Activated T-cell treated with anti-CD3 and anti-CD28 coated beads for 24 hours (primary cell): ENCODE measurements at places on chromosomes 3 and 15.

DNA sequence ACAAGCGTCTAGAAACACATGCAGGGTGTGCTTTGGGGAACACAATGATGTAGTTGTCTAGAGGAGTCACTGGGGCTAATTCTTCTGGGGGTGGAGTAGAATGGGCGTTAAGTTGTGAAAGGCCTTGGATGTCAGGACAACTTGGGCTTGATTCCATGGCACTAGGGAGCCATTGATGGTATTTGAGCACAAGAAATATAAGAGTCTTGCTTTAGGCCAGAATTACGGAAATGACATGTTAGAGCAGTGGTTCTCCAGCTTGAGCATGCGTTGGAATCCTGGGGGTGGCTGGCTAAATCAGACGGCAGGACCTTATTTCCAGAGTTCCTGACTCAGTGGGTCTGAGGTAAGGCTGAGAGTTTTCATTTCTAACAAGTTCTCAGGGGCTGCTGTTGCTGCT lies 29.2 kb upstream of the SMAD6 start:
- DNase-seq, result no peak

- DNase-seq, result no peak
These were observed 40.0 kb upstream of the CMSS1 start for GRCh38 chr3:99777708-99778107.

GRCh38 chr15:44246521-44247268 lies 41.8 kb upstream of the GOLM2 start:
- no peak for DNase-seq

GRCh38 chr3:66442254-66443117 lies 58.3 kb downstream of the LRIG1 start:
- no peak for DNase-seq

GRCh38 chr3:5799398-5799797 lies 611.9 kb downstream of the EDEM1 start:
- DNase-seq, result no peak

DNA sequence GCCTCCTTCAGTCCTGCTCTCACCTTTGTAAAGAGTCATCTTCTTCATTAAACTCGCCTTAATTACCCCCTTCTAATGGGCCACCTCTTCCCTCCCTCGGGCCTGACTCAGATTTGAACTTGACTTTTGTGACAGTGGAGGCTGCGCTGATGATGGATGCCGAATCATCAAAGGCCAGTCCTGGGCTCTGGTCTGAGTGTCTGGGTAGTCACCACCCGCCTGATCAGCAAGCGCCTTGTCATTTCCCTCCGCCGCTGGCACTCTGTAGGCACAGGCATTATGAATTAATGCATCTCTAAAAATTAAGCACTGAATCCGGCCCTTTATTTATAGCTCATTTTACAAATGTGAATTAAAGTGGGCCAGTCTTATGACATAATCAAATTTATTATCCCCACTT lies 116.7 kb upstream of the PROK2 start:
- no peak for DNase-seq

GRCh38 chr15:52567871-52568600 lies 794 bp downstream of the ARPP19 start:
- DNase-seq, result peak; percentile 39

DNA sequence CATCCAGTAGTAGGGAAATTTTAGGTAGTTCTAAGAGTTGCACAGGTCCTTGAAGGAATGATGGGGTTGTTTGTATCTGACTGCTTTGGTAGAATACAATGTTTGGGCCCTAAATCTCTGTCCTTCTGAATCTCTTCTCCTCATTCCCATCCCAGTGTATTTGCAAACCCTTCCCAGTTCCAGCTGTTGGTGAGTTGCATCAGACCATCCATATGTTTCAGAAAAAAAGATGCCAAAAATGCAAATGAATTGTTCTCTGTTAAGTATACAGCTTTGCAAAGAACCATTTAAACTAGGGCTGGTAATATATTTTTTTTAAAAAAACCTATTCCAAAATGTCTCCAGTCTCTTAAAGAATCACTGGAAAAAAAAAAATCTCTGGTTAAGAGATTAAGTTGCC lies 250.8 kb upstream of the FEZF2 start:
- DNase-seq, result no peak

DNA sequence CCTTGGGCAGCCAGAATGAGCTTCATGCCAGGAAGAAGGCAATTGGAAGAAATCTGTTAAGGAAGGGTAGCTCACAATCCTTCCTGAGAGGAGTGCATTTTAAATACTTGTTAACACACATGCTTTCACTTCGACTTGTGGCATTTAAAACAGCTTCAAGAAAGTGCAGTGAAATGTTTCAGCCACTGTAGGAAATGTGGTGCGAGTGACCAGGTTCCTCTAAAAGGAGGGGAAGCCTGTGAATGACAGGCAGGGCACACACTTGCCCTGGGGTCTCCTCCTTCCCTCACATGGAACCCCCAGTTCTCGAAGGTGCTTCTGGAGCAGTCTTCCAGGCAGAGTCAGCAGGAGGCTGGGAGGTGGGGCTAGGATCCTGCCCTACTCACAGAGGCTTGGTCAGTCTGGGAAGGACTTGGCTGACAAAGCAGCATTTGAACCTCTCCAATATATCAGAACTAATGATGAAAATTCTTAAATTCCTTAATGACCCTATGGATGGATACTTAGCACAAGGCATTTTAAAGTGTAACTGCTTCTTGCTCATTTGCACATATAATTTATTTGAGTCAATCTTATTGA lies 358.6 kb downstream of the CHST2 start:
- no peak for DNase-seq

- DNase-seq, result no peak
These were observed 77.4 kb upstream of the PLCL2 start for GRCh38 chr3:16807391-16807790.

DNA sequence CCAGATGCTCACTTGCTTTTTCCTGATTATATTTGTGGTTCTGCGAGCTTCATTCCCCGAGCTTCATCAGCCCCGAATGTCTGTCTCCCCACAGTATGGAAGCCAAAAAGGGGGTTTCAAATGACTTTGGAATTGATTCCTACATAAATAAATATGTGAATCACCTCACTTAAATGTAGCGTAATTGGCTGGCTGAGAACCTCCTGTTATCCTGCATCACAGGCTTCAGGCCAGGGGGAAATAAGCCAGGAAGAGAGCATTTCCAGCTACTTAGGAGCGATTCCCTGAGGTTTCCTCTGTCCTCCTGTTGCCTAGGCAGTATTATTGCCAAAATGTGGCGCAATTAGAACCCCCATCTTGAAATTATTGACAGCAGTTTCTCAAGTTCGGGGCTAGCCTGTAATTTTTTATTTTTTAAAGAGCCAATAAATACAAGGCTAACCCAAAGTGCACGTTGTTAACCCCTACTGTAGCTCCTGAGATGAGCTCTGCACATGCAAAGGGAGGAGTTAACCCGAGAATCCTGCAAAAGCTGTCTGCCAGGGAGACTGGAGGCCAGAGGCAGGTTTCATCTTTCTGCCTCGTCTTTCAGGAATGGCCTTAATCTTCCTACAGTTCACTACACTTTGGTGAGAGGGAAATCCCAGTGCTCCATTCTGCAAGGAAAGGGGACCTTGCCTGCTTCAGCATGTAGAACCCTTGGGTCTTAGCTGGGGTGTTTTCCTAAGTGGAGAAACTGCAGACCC lies 148.2 kb downstream of the ADAMTS9 start:
- no peak for DNase-seq

DNA sequence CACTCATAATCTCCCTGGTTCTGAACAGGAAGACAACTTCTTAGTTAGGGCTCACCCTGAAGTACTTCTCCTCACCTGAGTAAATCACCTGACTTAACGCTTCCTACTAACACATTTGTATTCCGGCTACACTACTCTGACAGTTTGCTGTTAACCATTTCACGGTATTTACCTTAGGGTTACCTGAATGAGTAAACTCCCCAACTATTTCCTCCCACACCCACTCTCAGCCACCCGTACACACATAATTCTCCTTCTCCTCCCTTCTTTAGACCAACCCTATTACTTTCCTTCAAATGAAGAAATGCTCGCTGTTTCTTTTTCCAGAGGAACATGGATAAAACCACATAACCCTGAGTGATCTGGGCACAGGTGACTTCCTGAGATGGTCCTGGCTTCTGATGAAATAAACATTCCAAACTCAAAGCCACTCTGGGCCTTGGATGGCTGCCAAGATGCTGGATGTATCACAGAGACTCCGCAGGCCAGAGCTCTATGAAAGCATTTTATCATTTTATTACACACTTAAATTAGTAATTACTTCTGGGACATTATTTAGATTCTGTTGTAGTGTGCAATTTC lies 183.6 kb upstream of the ATP11B start:
- DNase-seq, result no peak

DNA sequence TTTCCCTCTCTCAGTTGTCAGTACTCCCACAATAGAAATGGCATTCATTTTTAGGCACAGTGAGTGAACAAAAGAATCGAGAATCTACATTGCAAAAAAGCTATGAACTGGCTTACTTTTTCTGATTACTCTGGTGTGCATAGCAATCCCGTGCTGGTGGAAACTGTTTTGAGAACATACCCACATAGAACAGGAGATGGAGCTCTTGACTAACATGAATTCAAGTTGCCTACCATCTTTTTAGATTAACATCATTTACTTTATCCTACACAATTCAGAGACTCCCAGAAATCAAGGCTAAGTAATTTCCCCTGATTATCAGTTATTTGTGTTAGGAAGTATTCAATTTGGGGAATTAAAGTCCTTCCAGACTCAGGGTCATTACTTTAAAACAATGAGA lies 326.6 kb downstream of the ARPP21 start:
- no peak for DNase-seq

GRCh38 chr3:43871627-43872245 lies 181.0 kb downstream of the ABHD5 start:
- DNase-seq, result no peak

- no peak for DNase-seq
These were observed 10.3 kb downstream of the BCL2A1 start for GRCh38 chr15:79960502-79961212.

GRCh38 chr15:88131937-88132336 lies 124.6 kb downstream of the NTRK3 start:
- no peak for DNase-seq

DNA sequence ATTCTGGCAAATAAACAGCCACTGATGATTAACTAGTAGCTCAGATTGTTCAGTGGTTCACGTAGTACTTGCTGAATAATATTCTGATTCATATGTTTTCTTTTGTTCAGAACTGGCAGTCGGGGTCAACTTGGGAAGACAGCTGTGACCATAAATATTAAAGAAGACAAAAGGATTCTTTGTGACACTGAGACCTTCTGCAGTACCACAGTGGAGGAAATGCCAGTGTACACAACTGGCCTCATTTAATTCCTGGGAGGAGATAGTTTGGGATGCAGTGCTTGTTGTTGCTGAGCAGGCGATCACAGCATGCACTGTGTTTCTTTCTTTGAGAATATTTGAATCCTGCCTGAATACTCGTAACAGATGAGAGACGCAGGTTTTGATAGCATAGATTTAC lies 26.7 kb upstream of the MCF2L2 start:
- no peak for DNase-seq
